Small intestine (tissue), 16 donors: ENCODE measurements at places on chromosomes 4 and X.

- DNase-seq = no peak
Measured at GRCh38 chrX:110108381-110108821, 105.5 kb downstream of the TMEM164 start.

GRCh38 chr4:61202638-61203435 lies 2.7 kb downstream of the ADGRL3 start:
- DNase-seq = peak; percentile 12

DNA sequence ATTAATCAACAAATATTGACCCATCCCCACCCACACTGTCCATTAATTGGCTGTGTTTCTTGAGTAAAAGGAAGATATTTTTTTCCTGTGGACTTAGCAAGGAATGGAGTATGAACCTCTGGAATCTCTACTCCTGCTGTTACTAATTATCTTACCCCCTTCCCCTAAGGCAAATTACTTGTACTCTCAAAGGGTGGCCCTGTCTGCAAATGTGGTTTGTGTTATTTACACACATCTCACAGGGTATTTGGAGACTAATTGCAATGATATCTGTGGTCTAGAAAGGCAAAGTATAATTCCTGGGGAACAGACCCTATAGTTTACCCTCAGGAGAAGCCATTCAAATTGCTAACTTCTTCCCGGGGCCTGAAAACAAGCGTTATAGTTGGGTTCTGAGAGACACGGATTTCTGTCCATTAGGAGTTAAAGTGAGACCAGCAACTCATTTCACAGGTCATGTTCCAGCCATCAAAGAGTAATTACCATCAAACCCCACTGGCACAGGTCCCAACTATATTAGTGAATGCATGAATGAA lies 133.0 kb upstream of the RASGEF1B start:
- peak; percentile 20 for DNase-seq

DNA sequence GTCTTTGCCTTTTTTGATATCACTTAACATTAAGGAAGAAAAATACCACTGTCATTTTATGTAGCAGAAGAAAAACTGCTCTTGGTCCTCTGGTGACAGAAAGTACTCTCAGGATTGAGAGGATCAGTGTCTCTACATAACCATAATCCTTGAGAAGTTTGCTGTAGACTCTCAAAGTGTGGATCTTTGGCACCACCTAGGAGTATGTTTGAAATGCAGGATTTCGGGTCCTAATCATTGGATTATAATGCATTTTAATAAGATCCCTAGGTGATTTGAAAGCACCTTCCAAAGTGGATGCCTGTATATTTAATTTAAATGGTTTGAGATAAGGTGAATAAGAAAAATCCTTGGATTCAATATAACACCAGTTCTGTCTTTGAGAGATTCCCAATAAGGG lies 23.2 kb downstream of the MOB1B start:
- DNase-seq = no peak

DNA sequence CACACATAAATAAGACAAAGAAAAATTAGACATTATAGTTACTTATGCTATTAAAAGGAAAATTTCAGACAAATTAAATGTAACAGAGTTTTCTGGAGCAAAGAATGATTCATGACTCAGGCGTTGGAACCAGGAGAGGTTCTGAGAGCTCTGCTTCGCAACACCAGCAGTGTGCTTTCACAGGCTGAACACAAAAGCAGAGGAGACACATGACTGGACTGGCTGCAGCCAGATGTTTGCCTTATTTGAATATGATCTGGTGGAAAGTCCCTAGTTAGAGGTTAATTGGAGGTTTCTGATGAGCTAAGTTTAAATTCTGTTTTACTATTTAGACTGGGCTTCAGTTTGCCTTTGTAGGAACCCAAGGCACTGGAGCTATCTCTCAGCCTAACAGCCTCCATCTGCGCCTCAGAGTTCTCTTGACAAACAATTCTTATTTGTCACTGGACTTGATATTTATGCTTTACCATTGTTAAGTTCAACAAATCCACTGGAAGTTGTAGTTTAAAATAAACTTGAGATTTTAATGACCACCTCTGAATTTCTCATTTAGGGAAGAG lies 16.2 kb downstream of the BOD1L1 start:
- no peak for DNase-seq

DNA sequence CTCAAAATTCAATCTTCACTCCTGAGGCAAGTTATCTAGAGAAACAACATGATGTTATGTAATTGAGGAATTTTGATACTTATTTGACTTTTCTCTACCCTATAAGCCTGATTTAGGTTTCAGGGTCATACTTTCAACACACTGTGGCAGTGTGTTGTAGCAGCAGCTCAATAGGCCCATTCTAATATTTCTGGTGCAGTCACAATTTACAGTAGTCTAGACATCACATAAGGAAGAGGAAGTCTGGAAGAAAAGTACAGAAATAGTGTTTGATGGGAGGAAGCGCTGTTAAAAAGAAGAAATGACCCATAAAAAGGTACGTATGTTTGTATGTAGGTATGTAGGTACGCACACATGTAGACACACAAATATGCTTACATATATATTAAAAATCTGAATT lies 194.3 kb downstream of the ARHGAP24 start:
- DNase-seq = no peak

DNA sequence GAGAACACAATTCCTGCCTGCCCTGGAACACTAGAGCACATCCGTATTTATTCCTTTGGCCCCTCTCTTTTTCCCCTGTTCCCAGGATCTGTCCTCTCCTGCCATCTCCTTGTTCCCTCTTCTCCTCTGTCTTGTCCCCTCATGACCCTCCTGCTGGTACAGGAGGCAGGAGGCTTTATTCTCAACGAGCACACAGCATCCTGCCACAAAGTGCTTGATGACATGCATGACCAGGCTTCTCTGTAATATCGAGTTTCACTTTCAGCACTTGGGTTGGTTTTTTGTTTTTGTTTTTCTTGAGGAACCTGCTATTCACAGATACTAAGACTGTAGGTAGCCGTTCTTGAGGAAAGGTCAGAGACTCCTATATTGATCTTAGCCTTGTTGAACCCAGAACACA lies 35.3 kb downstream of the NALF2 start:
- DNase-seq = no peak

DNA sequence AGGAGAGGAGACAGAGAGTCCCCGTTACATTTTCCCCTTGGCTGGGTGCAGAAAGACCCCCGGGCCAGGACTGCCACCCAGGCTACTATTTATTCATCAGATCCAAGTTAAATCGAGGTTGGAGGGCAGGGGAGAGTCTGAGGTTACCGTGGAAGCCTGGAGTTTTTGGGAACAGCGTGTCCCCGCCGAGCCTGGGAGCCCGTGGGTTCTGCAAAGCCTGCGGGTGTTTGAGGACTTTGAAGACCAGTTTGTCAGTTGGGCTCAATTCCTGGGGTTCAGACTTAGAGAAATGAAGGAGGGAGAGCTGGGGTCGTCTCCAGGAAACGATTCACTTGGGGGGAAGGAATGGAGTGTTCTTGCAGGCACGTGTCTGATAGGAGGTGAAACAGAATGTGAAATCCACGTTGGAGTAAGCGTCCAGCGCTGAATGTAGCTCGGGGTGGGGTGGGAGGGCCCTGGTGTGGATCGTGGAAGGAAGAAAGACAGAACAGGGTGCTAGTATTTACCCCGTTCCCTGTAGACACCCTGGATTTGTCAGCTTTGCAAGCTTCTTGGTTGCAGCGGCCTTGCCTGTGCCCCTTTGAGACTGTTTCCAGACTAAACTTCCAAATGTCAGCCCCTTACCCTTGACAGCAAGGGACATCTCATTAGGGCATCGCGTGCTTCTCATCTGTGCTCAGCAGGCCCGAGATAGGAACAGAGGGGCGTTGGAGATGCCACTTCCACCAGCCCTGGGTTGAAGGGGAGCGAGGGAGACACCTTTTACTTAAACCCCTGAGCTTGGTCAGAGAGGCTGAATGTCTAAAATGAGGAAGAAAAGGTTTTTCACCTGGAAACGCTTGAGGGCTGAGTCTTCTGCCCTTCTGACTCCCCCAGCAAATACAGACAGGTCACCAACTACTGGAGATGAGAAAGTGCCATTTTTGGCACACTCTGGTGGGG lies 2.7 kb downstream of the SHOX start:
- no peak for DNase-seq

DNA sequence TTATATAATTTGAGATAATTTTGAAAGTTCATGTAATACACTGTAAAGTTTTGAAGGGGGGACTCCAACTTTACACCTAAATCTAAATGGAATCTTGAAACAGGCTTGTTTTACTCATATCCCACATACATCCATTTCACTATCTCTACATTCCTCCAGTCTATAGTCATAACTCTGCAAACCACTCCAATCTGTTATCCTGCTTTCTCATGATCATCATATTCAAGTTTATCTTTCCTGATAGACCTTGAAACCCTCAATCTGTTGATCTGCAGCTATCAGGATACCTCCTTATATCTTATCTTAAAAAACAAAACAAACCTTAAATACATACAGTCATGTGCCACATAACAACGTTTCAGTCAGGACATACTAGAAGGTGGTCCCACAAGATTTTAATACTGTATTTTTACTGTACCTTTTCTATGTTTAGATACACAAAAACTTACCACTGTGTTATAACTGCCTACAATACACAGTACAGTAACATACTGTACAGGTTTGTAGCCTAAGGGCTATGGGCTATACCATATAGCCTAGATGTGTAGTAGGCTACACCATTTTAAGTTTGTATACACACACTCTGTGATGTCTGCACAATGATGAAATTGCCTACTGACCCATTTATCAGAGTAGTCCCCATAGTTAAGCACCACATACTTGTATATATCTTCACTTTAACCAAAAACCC lies 14.0 kb downstream of the CHIC2 start:
- DNase-seq = no peak

DNA sequence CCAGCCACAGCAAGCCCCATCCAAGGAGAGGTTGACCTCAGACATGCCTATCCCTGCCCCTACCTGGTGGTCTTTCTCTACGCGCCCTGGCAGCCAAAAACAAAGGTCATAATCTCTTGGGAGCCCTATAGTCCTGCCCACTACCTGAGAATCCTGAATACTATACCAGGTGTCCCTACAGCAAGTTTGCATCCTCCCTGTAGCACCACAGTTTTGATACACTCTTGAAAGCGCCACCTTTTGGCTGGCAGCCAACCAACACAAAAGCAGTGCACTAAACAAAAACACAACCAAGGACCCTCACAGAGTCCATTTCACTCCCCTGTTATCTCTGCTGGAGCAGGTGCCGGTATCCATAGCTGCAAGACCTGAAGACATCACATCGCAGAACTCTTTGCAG lies 523.8 kb upstream of the CPEB2 start:
- no peak for DNase-seq

DNA sequence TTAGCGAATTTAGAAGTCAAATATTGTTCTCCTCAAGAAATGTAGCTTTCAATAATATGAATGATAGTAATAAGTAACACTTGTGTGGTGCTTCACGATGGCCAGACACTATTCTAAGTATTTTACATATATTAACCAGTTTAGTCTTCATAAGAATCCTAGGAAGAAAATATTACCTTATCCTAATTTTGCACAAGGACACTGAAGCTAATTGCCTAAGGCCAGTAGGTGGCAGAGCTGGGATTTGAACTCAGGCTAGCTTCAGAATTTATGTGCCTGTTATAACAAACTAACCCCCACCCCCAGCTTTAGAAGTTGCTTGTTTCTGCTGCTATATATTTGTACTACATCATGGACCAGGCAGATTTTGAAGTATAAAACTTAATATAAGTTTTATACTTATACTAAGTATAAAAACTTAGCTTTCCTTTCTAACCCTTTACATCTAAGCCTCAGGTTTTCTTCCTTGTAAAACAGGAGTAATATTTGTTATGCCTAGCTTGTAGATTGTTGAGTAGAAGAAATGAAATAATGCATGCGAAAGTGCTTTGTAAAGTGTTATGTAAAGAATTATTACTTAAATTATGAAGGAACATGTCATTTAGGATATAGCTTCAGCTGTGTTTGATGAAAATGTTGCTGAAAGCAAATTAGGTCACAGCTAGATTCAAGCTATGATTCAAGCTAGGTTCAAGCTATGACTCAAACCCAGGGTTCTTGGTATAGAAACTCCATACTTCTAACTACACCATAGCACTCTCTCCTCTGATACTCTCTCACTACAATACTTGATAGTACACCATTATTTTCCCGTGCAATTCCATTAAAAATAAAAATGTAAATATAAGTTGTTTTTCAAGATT lies 4.2 kb upstream of the CDS1 start:
- peak; percentile 49 for DNase-seq

DNA sequence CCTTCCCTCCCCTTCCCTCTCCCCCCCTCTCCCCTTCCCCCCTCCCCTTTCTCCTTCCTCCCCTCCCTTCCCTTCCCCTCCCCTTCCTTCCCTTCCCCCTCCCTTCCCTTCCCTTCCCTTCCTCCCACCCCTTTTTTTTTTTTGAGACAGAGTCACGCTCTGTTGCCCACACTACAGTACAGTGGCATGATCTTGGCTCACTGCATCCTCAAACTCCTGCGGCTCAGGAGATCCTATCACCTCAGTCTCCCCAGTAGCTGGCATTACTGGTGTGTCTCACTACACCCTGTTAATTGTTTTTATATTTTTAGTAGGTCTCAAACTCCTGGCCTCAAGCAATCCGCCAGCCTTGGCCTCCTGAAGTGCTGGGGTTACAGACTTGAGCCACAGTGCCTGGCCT lies 66.6 kb downstream of the TBC1D9 start:
- DNase-seq = no peak

DNA sequence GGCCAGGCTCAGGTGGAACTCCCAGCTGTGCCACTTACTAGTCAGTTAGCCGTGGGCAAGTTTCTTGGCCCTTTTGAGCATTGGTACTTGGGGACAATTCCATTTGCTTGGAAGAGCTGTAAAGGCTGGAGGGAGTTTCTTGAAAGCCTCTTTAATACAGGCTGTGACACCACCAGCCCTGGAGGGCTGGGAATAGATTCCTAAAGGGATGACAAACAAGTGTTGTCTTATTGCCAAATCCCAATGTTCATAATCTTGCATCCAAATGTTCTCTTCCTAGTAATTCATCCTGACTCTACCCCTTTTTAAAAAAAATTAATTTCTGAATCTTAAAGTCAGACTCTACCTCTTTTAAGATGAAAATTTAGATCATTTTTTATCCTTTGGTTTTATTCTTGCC lies 14.6 kb upstream of the MED28 start:
- no peak for DNase-seq

GRCh38 chrX:78329486-78329885 lies 2.1 kb upstream of the CYSLTR1 start:
- DNase-seq = no peak

GRCh38 chrX:78456909-78457308 lies 129.5 kb upstream of the CYSLTR1 start:
- no peak for DNase-seq

GRCh38 chr4:23828020-23828715 lies 61.7 kb downstream of the PPARGC1A start:
- no peak for DNase-seq

- DNase-seq = no peak
Measured at GRCh38 chr4:72945719-72946336, 123.7 kb downstream of the COX18 start.
